Stimulated activated naive CD8-positive, alpha-beta T cell treated with anti-CD3 and anti-CD28 coated beads, Interleukin-15, Interleukin-2, amounts not matched to agents 100 U/mL and 50 U/mL, for 24 hours (primary cell): ENCODE measurements at places on chromosomes 6 and 20.

DNA sequence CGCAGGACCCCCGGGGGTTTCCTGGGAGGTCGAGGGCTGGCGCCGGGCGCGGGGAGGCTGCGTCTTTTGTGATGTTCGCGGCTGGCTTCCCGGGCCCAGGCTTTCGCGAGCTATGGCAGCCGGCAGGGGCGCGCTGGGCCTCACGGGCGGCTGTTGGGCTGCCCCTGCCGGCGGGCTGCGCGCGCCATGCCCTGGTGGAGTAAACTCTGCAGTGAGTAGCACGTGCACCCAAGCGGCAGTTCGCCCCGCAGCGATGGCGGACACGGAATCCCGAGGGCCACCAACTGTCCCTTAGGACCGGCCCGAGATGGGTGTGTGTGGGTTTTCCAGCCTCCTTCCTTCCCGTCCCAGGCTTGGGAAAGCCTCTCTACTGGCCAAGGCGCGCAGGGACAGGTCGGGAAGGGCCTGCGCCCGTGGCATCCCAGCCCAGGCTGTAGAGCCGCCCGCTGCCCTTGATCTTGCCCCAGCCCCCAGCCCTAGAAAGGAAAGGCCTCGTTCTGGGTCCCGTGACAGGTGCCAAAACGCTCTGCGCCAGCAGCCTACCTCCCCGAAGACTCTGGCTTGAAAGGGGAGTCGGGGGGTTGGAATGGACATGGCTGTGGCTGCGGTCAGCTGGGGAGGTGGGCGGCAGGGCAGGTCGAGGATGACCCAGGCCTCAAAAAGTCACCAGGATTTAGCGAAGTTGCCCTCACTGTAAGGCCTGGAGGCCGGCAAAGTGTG, 49.7 kb downstream of the ZBTB2 start:
- no peak for DNase-seq

GRCh38 chr6:54431466-54431865, 123.2 kb downstream of the TINAG start:
- no peak for DNase-seq

DNA sequence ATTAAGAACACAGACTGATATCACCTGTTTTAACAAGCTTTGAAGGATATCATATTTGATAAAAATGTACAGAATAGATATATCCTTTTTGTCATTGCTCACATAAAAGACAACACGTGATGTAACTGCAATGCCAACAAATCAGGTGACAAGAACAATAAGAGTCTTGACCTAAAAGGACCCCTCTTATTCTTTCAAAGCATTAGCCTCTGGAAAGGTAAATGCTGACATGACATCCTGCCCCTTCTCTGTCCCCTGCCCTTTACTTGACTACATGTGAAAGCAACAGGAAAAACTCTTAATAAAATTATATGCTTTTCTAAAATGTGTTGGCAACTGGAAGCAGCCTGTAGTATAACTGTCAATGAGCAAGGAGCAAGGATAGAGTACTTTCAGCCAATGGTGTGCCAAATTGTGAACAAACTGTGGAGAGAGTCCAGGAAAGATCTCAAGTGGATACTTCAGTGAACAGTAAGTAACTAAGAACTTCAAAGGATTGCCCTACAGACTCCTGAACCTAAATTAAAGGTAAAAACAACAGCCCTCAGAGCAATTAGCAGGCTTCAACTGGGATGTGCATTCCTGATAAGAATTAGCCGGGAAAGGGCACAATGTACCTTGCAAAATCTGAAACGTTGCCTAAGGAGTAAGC, 16.3 kb downstream of the PTPRK start:
- DNase-seq, result no peak

GRCh38 chr6:13180538-13180937, 147.8 kb downstream of the TBC1D7 start:
- no peak for DNase-seq
